Activated CD4-positive, CD25-positive, alpha-beta regulatory T cell treated with anti-CD3 and anti-CD28 coated beads, Interleukin-2, amount 50 U/mL, for 24 hours (primary cell): ENCODE measurements at places on chromosomes 7 and 10.

DNA sequence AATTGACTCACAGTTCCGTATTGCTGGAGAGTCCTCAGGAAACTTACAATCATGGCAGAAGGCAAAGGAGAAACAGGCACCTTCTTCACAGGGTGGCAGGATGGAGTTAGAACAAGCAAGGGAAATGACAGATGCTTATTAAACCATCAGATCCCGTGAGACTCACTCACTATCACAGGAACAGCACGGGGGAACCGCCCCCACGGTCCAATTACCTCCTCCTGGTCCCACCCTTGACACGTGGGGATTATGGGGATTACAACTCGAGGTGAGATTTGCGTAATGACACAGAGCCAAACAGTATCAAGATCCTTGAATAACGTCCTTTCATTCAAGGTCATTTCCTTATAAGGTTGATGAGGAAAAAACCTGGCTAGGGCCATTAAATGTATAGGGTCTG is 176.6 kb downstream of the TPK1 start:
- no peak for ATAC-seq

GRCh38 chr7:149293946-149294633 is 32.1 kb downstream of the ZNF783 start:
- ATAC-seq: no peak

GRCh38 chr10:66625709-66626590 is 299.9 kb upstream of the LRRTM3 start:
- ATAC-seq: no peak

DNA sequence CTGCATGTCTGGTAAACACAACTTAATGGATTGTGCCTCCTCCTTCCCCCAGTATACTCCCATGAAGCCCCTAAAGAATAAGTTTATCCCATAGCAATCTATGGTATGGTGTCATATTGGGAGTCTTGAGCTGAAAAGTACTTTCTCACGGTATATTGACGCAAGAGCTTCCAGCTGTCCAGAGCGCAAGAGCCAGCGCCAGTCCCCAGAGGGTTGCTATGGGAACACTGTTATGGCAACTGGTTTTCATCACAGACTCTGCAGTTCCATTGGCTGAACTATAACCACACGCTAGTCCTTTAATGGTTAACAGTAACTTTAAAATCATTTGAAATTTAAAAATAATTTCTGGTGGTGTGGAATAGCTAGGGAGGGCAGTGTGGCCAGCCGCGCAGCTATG is 46.9 kb downstream of the PRPF18 start:
- no peak for ATAC-seq

DNA sequence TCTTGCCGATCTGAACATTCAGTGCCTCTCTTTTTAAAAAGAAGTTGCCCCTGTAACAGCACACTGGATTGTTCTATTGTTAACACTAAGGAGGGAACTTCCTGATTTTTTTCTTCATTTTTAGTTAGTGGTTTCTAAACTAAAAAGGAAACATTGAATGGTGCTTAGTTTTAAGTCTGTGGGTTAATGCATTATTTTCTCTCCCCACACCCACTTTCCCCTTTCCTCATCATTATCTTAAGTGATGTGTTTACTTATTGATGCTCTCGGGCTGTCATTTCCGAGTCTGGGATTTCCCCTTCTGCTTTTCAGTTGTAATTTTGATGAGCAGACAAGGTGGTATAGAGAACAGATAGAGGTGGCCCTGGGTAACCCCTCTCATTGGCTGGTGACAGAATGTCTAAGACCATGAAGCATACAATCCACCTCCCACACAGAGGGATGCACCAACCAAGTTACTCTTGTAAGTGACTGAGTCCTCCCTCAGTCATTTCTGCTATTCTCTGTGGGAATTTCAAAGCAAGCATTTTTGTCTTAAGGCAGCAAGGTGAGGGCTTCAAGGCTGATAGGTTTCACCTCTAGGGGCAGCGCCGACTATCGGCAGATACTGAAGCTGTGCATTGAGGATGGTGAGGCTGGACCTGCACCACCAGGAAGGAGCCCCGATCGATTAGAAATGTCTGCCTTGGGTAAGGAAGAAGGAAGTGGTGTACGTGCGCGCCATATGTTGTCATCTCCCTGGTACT is 49.5 kb downstream of the CHN2 start:
- peak; percentile 79 for ATAC-seq

DNA sequence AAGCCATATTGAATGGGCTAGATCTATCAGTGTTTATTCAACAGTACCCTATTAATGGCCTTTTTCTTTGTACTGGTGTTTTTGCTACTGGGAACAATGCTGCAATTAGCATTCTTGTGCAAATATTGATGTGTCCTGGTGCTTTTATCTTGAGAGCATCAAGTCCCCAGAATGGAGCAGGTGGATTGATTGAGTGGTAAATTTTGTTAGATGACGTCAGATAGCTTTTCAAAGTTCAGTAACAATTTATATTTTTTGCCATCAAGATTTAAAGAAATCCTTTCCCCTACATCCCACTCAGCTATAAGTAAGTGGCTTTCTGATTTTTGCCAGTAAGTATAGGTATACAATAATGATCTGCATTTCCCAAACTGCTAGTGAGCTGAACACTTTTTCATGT is 63.4 kb upstream of the SYPL1 start:
- ATAC-seq: no peak

- ATAC-seq: no peak
These were observed 142.8 kb downstream of the LRRC4 start for GRCh38 chr7:127888411-127888810.

- ATAC-seq: no peak
These were observed 29.5 kb upstream of the TMEM273 start for GRCh38 chr10:49217645-49218044.

GRCh38 chr10:102770108-102770482 is 26.3 kb downstream of the WBP1L start:
- no peak for ATAC-seq

DNA sequence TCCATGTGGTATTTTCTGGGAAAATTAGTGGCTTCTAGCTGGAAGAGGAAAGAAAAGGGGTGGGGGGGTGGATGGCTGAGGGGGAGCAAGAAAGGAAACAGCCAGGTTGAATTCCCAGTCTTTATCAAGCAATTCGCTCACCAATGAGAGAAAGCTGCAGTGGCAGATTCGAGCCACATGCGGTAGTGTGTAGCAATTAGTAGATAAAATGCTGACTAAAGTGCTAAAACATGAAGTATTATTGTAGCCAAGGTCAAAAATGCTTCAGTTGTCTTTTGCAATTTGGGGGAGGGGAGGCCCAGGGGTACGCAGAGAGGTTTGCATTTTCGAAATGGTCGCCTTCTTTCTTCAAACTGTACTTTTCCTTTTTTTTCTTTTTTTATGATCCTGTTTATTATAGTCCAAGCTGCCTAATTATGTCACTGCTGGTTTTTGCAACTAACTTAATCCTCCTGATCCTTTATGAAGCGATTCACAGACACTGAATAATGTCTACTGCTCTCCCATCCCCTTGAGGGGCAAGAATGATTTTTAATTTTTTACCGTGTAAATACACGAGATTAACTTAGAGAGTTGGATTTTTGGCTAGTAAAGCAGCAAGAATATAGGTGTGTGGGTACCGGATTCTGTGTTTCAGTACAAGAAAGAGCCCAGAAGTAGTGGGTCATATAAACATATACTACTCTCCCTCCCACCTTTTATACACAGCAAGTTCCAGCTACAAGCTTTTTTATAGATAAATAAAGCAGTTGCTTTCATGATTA is 3.6 kb upstream of the ARID5B start:
- ATAC-seq: no peak

- ATAC-seq: no peak
These were observed 83.1 kb upstream of the HABP2 start for GRCh38 chr10:113469796-113470195.

- ATAC-seq: no peak
These were observed 80.4 kb downstream of the ADK start for GRCh38 chr10:74231375-74231774.
